ENCODE measurements at places on chromosomes 11 and 22.

DNA sequence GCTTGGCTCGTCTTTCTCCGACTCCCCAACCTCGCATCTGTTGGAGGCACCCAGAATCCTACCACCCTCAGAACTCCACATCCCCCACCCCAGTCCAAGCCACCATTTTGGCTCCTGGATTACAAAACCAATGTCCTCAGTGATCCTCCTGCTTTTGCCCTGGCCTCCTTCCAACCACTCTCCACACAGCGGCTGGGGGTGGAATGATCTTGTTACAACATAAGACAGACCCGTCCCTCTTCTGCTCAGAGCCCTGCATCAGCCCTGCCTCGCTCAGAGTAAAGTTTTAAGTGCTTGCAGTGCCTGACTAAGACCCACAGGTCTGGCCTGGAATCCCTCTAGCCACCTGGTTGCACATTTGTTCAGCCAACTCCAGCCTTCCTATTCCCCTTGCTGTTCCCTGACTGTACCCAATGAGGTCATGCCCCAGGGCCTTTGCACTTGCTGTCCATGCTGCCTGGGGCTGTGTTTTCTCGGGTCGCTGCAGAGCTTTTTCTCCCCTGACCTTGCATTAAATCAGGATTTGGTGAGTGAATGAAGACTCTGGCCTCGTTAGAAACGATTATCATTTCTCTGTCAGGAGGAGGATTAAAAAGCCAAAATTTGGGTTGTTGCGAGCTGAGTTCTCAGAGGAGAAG lies 67.3 kb downstream of the IGF2 start:
- no peak overlapping the region for H3K27ac ChIP-seq
- no peak for DNase-seq
- H3K4me3 ChIP-seq: no peak overlapping the region

GRCh38 chr11:94635072-94635471 lies 67.9 kb downstream of the PIWIL4 start:
- DNase-seq: no peak
- H3K27me3 ChIP-seq: peaks cover 1% of the 10 kb centered on the region
- no peak overlapping the region for H3K4me3 ChIP-seq
- no peaks in the 10 kb centered on the region for H3K36me3 ChIP-seq
- H3K4me1 ChIP-seq: peaks cover 7% of the 10 kb centered on the region

GRCh38 chr11:67463680-67464410 lies 5.2 kb downstream of the TMEM134 start:
- H3K4me1 ChIP-seq: peaks cover 4% of the 10 kb centered on the region
- H3K36me3 ChIP-seq: no peaks in the 10 kb centered on the region
- no peak overlapping the region for H3K27ac ChIP-seq
- peaks cover 2% of the 10 kb centered on the region for H3K27me3 ChIP-seq
- H3K4me3 ChIP-seq: peak overlapping the region; percentile 82
- no peak for DNase-seq

DNA sequence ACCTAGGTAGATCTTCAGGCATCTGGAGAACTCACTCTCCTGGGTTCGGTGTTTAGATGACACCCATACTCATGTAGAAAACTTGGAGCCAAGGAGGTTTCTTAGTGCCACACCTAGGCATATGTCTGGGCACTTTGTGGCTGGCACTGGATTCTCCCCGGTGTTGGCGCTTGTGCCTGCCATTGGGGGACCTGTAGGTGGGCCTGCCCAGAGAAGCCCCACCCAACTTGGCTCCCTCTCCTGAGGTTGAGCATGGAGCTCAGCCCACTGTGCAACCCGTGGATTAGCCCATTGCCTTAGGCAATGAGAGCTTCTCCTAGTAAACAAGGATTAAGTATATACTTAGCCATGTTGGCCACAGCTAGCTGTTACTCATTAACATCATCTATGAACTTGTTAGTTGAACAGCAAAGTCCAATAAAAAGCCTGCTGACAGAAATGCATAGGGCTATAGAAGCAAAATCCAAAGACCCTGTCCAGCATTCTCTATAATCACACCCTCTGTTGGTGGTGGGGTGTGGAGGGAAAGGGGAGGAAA lies 335.5 kb upstream of the CHORDC1 start:
- H3K4me1 ChIP-seq: no peaks in the 10 kb centered on the region
- H3K4me3 ChIP-seq: no peak overlapping the region
- no peaks in the 10 kb centered on the region for H3K36me3 ChIP-seq
- no peak overlapping the region for H3K27ac ChIP-seq
- no peak for DNase-seq
- no peaks in the 10 kb centered on the region for H3K27me3 ChIP-seq

Measured in glutamatergic neuron (in vitro differentiated cells).